ENCODE measurements at places on chromosomes 5 and 9.
A peak's percentile ranks its signal among the peaks of the same experiment; 100 is the strongest.

DNA sequence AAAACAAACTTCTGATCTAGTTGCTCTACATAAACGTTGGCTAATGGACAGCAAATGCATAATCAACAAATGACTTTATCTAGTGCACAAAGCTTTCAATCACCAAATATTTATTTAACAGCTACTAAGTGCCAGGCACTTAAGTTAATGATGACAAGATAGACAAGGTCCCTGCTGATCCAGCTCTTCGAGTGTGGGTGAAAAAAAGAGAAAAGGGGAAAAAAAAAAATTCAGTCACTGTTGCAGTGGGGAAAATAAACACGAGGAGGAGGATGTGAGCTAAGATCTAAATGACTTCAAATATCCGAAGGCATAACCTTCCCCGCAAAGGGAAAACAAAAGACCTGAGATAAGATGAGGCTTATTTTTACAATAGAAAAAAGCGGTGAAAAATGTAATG lies 9.6 kb downstream of the PSIP1 start:
- DNase-seq, result no peak

GRCh38 chr5:74586856-74587255 lies 53.7 kb downstream of the ENC1 start:
- DNase-seq, result no peak

GRCh38 chr9:93684161-93684765 lies 107.9 kb downstream of the PHF2 start:
- no peak for DNase-seq

DNA sequence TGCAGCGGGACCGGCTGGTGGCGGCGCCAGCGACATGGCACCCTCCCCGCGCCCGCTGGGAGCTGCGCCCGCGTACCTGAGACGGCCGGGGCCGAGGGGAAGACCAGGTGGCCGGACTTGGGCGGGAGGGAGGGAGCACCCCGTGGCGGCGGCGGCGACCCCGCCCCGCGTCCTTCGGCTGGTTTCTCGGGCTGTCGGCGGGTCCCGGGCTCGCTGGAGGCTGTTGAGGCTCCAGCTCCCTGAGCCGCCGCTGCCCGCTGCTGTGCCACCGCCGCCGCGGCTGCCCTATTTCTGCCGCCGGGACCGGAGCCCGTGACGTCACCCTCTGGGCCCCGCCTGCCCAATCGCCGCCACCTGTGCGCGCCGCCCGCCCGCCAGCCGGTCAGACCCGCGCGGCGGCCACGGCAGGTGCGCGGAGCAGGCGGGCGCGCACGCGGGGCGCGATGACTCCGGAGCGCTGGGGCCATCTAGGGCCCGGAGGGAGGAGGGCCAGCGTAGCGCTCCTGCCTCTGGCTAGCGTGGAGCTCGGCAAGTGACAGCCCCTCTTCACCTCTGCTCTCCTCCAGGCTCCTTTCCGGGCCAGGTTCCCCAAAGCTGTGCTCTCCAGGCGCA lies at the start of gene FSTL4:
Gene FSTL4 (minus strand): TSS at position 293 of the 612 bp plus-strand sequence.
- no peak for DNase-seq

DNA sequence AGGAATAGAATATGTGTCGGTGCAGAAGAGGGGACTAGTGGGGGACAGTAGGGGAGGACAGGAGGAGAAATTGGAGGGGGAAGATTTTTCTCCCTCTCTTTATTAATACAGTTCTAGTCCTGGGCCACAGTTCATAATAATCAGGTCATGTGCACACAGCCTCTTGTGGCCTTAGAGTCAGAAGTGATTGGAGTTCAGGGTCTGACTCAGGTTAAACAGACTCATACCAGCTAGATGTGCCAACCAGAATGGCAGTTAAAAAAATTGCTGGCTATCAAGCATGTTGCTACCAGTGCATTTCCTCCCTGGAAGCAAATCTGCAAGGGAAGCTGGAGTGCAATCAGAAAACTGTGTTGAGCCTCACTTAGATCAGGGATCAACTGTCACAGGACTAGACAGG lies 132.7 kb upstream of the MAP1B start:
- DNase-seq, result no peak

DNA sequence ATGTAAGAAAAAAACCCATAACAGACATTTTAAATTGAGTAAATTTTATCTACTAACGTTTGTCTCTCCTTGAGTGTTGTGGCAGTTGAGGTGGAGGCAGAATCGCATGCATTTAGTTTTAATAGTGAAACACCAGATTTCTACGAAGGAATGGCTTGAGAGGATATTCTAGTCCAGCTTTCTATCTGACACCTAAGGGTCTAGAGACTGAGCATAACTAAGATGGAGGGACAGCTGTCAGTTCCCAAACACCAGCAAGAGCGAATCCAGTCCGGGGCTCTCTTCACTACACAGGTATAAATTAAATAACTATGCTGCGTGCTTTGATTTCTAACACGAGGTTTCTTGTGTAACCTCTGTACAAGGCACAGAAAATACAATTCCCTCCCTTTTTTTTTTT lies 1.4 kb downstream of the NCBP1 start:
- no peak for DNase-seq

- DNase-seq, result no peak
These were observed 31.4 kb upstream of the GDNF start for GRCh38 chr5:37871023-37871815.

- no peak for DNase-seq
These were observed 20.9 kb downstream of the P4HA2 start for GRCh38 chr5:132206782-132207181.

GRCh38 chr5:173303878-173304590 lies 24.2 kb downstream of the STC2 start:
- DNase-seq, result no peak

DNA sequence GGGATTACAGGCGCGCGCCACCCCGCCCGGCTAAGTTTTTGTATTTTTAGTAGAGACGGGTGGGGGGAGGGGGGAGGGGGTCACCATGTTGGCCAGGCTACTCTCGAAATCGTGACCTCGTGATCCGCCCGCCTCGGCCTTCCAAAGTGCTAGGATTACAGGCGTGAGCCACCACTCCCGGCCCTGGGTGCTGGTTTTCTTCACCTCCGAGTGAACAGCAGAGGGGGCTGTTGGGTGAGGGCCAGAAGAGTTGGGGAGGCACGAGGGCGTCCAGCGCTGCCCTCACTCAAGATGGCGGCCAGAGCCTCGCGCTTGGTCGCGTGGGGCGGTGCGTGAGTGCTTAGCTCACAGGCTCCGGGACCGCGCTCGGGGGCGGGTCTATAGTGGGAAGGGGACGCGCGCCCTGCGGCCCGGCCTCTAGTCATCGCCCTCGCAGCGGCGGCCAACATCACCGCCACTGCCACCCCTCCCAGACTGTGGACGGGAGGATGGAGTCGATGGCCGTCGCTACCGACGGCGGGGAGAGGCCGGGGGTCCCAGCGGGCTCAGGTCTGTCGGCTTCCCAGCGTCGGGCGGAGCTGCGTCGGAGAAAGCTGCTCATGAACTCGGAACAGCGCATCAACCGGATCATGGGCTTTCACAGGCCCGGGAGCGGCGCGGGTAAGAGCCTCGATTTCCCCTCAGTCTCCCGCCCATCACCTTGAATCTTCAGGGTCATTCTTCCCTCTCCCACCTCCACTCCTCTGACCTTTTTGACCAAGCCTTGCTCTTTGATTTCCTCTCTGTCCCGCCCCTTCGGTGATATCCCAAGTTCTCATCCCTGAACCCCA lies at the start of gene CAMLG:
Gene CAMLG (plus strand): TSS at position 416 of the 830 bp plus-strand sequence. CDS start 73 bp downstream, at position 489.
- DNase-seq, result peak; percentile 96

GRCh38 chr9:26551451-26551850 lies 341.2 kb downstream of the CAAP1 start:
- DNase-seq, result no peak

- DNase-seq, result no peak
These were observed 57.1 kb upstream of the SUSD1 start for GRCh38 chr9:112232233-112232632.

GRCh38 chr5:130213607-130214006 lies 309.3 kb downstream of the CHSY3 start:
- no peak for DNase-seq

DNA sequence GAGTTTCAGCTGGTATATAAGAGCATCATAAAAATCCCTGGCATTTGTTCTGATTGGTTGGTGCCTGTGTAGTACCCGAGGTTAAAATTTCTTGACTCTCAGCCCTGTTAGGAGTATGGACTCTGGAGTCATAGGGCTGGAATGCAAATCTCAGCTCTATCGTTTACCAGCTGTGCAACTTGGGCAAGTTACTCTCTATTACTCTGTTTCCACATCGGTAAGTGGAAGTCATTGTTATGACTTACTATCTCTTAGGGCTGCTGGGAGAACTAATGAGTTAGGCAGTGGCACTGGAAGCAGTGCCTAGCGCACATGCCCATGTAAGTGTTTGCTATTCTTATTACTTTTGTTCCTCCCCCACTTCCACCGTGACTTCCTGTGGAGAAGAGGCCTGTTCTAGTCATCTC lies 141.6 kb downstream of the BOD1 start:
- no peak for DNase-seq

DNA sequence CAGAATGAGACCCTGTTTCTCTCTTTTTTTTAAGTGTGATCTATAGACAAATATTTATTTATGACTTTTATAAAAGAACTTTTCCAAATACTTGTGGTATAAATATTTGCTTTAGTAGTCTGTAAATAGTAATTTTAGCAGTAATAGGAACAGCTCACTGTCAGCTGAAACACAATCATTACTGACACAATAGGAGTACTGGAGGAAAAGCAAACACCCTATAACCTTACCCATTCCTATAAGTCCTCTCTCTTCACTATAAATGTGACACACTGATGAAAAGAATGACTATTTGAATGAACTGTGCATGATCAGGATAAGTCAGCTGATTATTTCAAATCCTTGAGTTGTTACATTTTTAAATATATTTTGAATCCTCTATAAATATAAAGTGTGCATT lies 72.4 kb downstream of the CDH12 start:
- DNase-seq, result no peak

GRCh38 chr9:78118742-78119473 lies 87.3 kb upstream of the GNAQ start:
- DNase-seq, result no peak

DNA sequence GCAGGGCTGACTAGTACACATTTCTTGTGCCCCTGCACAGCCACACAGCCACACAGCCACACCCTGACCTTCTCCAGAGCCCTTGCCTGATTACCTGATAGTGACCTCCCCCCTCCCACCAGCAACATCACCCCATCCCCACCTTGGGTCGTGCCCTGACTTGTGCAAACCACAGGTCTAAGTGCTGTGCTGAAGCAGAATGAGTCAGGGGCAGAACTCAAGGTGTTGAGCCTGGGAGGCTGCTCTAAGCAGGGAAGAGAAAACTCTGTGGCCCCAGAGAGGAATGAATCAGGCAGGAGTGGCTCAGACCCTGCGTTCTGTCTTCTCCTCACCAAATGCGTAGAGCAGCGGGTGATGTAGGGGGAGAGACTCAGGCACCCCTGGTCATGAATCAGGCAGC lies 24.3 kb upstream of the FAT2 start:
- no peak for DNase-seq

GRCh38 chr5:568809-569208 lies 43.3 kb upstream of the CEP72 start:
- no peak for DNase-seq

GRCh38 chr5:142386137-142387023 lies 61.6 kb upstream of the SPRY4 start:
- DNase-seq, result no peak

DNA sequence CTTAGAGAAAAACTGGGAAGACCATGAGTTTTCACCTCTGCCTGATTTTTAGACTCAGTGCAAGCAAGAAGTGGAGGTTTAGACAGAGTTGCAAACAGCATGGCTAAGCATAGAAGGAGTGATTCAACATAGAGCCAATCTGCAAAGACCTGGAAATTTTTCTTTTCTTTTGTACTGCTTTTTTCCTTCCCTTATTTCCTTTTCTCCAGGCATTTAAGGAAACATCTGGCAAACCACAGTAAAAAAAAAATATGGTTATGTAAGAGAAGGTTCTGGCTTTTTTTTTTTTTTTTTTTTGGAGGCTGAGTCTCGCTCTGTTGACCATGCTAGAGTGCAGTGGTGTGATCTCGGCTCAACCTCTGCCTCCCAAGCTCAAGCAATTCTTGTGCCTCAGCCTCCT lies 16.6 kb upstream of the DCAF12 start:
- no peak for DNase-seq

DNA sequence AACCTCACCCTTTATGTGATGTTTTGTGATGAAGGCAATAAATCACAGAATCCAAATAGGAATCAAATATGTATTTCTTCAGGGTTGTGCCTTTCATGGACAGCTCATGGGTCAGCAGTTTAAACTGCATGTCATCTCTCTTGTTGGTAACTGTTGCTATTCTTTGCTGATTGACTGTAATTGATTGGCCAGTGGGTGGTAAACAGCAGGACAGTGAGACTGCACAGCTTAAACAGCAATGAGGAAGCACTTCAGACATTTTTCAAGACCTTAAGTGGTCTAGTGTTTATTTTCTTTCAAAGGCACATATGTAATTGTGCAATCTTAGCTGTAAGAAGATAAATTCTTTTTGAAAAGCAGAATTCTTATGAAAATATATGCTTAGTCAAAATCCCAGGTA lies 260.5 kb downstream of the COX7C start:
- DNase-seq, result no peak

GRCh38 chr5:91271999-91272398 lies 111.1 kb downstream of the ARRDC3 start:
- no peak for DNase-seq

- peak; percentile 39 for DNase-seq
These were observed 536 bp downstream of the FEM1C start for GRCh38 chr5:115544043-115544435.

DNA sequence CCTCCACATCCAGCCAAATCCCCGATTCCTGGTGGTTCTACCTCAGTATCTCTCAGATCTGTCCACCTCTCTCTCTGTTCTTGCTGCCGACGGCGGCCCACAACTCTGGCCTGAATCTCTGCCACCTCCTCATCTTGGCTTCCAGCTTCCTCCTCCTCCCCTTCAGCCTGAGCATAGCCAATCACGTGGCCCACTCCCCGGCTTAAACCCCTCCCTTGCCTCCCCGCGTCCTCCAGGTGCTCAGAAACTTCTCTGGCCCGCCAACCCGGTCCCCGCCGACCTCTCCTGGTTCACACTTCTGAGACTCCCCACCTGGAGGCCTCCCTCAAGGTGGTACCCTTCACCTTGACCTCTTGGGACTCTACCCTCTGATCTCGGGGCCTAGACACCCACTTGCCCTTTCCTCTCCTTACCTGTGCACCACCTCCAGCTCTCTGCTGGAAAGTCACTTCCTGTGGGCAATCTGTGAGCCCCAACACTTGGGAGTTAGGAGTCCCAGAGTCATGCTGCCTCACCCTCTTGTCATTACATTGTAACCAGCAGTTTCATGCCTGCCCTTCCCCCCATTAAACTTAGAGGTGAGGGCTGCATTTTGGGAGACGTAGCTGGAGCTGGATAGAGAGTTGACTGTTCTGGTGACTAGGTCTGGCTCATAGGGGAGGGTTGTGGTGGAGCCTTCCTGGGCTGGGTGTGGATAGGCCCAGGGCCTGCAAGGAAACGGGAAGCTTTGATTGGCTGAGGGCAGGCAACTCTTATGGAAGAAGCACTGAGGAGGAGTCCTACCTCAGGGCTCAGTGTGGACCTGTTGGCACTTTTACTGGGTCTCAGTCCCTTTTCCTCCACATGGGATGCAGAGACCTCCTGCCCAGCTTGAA lies 4.5 kb upstream of the SET start:
- DNase-seq, result peak; percentile 55

DNA sequence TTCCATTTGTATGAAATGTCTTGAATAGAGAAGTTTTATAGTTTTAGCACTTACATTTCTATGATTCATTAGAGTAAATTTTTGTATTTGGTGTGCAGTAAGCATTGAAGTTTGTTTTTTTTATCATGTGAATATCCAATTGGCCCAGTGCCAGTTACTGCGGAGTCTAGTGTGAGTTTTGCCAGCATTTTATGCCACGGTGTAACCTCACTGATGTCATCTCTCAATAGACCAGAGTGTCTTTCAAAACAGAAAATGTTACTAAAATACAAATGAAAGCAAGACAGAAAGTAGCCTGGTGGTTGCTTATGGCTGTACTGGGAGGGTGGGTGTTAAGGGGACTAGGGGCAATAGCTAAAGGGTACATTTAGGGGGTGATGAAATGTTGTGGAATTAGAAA lies 62.8 kb downstream of the IPPK start:
- no peak for DNase-seq

Data from stimulated activated CD4-positive, alpha-beta T cell treated with anti-CD3 and anti-CD28 coated beads, Interleukin-2, amount 100 ng/mL, for 4 hours (primary cell).